ENCODE measurements at places on chromosomes 16 and 17. TPM values are rescaled to one million over a fixed set of nuclear protein-coding genes. Genes with fewer than 3 reads are reported as not detected.
A peak's percentile ranks its signal among the peaks of the same experiment; 100 is the strongest.

Gene HS3ST3B1
- 9.6 TPM for polyA plus RNA-seq

Gene WNK4
- polyA plus RNA-seq = 2.7 TPM

Gene SCN4A
- polyA plus RNA-seq = 0.01 TPM

Gene WFDC1
- polyA plus RNA-seq = 19.9 TPM

Gene SLC2A4
- polyA plus RNA-seq = 0.15 TPM

Gene CACNB1
- polyA plus RNA-seq = 3.2 TPM

Gene MEFV
- not detected for polyA plus RNA-seq

Gene ALOXE3
- 0.05 TPM for polyA plus RNA-seq

DNA sequence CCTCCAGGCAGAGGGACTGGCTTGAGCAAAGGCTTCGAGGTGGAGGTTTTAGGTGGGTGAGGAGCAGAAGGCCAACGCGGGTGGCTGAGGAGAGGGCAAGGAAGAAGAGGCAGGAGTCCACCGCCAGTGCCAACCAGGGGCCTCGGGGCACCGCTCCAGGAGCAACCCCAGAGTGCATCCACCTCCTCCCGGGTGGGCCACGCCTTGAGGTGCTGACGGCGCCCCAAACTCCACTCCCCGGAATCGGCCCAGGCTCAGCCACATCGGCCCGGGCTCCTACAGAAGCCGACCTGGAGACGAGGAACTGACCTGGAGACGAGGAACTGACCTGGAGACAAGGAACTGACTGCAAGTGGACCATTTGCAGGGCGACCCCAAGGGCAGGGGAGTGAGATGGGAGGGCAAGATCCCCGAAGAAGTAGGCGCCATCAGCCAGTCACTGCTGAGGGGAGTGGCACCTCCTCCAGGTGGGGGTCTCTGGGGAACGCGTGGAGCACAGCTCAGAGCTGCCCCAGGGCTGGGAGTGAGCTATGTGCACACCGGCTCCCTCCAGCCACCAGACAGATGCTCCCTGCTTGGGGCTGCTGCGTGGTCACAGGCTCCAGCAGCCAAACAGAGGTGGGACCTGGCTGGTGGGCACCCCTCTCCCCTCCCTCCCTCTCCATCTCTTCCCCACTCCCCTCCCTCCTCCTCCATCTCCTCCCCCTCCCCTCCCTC, 29.2 kb upstream of the CBFA2T3 start:
- DNase-seq = no peak

GRCh38 chr16:8869212-8869987, 594 bp upstream of the CARHSP1 start:
- no peak for DNase-seq

DNA sequence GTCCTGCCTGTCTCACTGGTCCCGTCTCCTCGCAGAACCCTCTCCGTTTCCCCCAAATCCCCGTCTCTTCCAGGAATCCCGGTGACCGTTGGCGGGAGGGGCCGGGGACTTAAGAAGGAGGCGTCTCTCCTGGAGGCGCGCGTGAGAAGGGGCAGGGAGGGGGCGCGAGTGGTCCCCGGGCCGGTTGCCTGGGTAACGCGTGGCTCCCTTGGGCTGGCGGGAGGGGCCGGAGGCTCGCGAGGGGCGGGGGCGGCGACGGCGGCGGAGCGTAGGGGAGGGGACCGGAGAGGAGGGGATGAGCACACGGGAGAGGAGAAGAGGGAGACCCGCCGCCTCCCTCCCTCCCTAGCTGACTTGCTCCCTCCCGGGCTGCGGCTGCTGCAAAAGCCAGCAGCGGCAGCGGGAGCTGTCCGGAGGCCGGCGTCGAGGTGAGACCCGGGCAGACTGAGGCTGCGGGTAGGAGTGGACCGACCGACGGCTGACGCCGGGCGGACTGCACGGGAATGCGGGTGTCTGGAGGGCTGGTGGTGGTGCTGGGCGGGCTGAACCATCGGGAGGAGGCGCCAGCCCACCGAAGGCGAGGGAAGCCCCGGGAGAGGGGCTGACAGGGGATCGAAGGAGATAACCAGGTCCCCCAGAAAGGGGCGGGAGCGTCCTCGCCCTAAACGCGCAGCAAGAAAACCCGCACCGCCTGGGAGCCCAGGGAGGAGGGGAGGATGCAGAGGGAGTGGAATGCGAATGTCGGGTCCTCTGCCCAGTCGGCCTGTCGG, at the start of gene PRRT2:
PRRT2 (plus strand) TSS at position 298 of the 770 bp plus-strand sequence. CDS start 862 bp downstream, outside the sequence.
- DNase-seq = no peak

GRCh38 chr17:44469676-44470075, 33.5 kb downstream of the GPATCH8 start:
- no peak for DNase-seq

DNA sequence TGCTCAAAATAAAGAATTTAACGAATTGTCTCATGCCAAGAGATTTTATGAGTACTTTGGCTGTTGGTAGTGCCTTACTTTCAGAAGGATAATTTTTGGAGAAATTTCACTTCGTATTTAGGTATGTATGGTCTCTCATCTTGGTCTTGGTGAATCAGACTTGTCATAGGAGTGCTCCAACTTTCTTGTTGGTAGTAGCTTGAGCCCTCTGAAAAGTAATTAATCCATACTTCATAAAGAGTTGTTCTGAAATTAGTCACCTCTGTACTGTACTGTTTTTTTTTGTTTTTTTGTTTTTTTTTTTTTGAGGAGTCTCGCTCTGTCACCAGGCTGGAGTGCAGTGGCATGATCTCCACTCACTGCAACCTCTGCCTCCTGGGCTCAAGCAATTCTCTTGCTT, 11.6 kb downstream of the ZNRF1 start:
- DNase-seq = no peak

DNA sequence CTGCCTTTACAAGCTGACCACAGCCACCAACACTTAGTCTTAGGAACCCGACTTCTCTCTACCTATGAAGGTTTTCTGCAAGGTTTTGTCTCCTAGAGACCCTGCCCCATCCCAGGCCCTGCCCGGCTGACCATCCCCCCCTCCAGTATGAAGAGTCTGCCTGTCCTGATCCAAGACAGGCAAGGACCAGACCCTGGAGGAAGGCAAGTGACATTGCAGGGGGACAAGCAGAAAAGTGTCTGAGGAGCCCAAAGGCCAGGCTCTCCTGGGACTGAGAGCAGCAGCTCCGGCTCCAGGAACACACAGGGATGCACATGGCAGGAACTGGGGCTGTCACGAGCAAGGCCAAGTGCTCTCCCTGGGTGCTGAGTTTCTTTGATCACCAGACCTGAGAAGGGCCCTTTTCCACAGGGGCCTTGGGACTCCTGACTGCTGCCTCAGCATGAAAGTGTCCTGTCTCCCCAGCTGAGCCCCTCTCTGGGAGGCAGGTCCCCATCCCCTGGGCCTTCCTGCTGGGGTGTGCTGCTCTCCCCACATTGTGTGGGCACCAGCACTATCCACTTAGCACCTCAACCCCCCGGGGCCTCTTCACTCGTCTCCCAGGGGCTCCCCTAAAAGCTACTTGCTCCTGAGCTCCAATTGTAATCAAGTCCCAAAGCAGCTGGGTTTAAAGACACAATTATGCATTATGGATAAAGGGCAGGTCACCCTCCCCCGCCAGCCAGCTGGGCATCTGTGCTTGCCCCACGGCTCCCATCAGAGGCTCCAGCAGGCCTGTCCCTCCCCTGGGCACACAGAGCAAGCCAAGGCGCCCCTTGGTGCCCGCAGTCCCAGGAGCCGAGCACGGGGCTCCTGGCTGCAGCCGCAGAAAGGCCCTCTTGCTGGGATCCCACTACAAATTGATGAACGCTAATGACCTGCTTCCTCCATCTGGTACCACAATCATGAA, 11.6 kb upstream of the CACNG4 start:
- no peak for DNase-seq

GRCh38 chr17:49401971-49402611, 12.6 kb downstream of the PHB1 start:
- no peak for DNase-seq

GRCh38 chr17:39711851-39712250, 12.0 kb downstream of the ERBB2 start:
- no peak for DNase-seq

DNA sequence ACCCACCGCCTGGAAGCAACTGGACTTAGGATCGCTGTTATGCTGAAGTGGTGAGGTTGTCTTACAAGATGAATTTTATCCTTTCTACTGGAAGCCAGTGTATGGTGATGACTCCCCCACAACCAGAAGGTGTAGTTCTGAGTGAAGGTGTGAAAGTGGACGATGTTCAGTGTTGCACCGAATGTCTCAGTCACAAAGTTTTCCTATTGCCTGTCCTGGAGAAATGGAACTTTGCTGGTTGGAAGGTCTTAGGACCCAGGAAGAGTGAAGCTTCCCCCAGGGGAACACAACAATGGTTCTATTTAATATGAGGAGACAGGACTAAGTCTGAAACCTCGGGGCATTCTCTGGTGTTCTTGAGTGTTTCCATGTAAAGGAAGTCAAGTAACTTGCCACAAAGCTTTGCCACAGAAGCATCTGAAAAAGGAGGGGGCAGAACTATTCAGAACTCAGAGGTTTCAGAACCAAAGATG, 44.2 kb downstream of the USP22 start:
- DNase-seq = no peak

- DNase-seq = no peak
Measured at GRCh38 chr17:40483679-40484078, 17.7 kb downstream of the TNS4 start.

- no peak for DNase-seq
Measured at GRCh38 chr16:80318107-80318506, 222.7 kb upstream of the DYNLRB2 start.

GRCh38 chr17:77365584-77366186, 224.9 kb downstream of the SEC14L1 start:
- DNase-seq = peak; percentile 66
